ENCODE measurements at places on chromosomes 5 and 9. TPM values are rescaled to one million over a fixed set of nuclear protein-coding genes. Genes with fewer than 3 reads are reported as not detected.
A peak's percentile ranks its signal among the peaks of the same experiment; 100 is the strongest.

DNA sequence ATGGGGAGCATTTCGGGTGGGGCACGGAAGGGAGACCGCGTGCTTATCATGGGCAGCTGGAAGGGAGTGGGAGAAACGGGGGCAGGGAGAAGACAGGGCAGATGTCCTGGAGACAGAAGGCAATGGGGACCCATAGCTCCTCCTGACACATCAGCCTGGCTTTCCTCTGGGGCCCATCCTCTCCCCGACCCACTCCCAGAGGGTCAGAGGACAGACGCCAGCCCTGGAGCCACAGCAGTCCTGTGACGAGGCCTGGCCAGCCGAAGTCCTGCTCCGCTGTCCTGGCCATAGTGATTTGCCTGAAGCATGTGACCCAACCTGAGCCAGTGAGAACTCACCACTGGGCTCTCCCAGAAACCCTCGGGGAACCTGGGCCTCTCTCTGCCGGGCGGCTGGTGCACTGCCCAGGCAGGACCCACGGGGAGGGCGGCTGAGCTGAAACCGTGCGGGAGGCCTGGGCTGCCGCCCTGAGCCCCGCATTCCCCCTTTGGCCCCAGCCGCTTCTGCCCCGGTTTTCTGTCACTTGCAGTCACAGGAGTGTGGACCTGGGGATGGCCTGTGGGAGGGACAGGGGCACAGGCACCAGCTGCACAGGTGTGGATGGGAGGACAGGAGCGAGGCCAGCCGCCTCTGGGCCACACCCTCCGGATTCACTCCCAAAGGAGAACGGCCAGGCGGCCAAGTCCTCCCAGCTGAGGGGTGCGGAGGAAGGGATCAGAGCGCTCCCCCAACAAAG is 19.8 kb downstream of the ADAMTS2 start:
- DNase-seq = peak; percentile 43

- DNase-seq = no peak
These were observed 8.3 kb downstream of the BAG1 start for GRCh38 chr9:33256236-33256635.

The NUDT12 gene
- total RNA-seq = 8.9 TPM

The CDH12 gene
- not detected for total RNA-seq

DNA sequence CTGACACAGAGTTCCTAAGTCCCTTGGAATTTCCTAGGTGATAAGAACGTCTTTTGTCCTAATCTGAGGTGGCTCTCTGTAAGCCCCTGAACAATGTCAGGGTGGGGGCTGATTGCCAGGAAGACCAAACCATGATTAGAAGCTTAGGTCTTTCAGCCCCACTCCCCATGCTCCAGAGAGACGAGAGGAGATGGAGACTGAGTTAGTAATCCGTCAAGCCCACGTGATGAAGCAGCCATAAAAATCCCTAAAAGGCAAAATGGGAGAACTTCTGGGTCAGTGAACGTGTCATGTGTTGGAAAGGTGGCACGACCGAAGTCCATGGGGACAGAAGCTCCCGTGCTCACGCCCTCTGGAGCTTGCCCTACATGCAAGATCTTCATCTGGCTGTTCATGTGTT is 85.6 kb downstream of the RAD23B start:
- DNase-seq = no peak

DNA sequence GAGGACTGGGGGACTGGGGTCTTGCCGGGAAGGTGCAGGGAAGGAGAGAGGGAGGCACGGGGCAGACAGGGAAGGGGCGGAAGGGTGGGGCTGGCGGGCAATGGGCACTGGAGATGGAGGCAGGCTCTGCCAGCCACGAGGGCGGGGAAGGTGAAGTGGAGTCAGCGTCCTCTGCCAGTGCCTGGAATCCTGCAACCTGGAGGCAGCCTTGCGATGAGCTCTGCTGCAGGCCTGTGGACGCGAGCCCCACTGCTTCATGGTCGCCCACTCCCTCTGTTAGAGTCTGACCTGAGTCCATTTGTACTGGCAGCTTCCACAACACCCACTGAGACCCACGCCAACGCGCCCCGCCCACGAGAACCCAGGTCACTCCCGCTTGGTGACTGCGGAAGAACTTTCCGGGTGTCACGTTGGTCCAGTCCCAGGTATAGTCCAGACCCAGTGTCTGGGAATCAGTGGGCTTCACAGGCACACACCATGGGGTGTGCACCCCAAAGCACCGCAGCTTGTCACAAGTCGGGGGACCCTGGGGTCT is 106.4 kb upstream of the PPP1R26 start:
- DNase-seq = no peak

GRCh38 chr5:37830348-37830747 is 9.5 kb downstream of the GDNF start:
- DNase-seq = no peak

DNA sequence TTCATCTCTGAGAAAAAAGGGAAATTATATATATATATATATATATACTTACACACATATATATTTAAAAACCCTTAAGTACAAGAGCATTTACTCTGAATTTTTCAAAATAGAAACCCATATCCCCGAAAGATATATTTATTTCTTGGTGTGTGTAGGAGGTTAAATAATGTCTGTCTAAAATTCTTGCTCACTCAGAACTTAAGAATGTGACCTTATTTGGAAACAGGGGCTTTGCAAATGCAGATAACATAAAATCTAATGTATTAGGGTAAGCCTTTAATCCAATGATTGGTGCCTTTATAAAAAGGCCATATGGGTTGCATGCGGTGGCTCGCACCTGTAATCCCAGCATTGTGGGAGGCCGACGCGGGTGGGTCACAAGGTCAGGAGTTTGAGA is 517.3 kb upstream of the TLE4 start:
- no peak for DNase-seq

The PLAC8L1 gene
- not detected for total RNA-seq

DNA sequence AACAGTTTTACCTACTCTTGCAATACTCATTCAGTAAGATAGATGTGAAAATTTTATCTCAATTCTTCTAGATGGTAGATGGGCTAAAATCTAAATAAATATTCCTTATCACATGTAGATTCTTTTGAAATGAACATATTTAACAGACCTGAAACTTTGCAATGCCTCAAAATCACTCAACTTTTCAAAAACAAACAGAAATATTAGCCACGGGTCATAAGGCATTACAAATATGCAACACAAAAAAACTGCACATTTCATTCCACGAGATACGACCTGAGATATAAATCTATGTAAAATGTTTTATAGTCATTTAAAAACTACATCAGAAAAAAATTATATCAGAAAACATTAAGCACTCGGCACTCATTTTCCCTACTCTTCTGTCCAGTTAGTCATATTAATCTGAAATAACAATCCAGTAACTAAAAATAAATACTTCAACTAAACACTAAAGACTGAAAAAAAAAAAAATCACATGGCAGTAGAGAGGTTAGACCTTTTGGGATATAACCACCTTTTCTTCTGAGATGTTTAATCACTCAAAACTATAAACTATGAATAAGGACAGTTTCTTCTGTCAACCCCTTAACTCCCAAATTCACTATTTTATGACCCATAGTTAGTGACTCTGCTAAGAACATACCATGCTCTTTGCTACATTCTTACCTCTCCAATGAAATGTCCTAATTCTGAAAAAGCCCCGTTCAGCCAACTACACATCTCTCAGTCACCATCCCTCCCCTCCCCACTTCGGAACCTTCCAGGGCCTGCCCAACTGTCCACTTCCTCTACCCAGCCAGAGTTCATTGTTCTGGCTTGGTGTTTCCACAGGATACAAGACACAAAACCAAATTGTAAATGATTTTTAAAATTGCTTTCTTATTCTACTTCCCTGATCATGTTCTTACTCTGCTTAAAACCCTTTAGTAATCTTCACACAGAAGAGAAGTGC is 6.4 kb downstream of the HOMER1 start:
- no peak for DNase-seq

DNA sequence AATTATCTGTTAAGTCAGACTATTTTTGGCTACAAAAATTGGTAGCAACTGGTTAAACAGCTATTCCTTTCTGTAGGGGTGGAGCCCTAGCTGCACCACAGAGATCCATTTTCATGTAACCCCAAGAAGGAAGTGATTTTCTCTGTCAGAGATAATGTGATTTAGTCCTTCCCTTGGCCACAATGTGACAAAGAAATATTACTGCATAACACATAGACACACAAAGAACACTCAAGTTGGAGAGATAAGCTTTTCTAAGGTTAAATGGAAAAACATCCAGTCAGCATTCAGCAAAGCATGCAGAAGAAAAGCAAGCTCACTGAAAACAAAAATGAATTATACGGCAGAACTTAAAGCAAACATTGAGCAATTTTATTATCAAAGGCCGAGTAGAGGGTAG is 227.8 kb upstream of the CDH9 start:
- DNase-seq = no peak

The PCDHB13 gene
- 6.7 TPM for total RNA-seq

The EGFLAM gene
- 13.5 TPM for total RNA-seq

DNA sequence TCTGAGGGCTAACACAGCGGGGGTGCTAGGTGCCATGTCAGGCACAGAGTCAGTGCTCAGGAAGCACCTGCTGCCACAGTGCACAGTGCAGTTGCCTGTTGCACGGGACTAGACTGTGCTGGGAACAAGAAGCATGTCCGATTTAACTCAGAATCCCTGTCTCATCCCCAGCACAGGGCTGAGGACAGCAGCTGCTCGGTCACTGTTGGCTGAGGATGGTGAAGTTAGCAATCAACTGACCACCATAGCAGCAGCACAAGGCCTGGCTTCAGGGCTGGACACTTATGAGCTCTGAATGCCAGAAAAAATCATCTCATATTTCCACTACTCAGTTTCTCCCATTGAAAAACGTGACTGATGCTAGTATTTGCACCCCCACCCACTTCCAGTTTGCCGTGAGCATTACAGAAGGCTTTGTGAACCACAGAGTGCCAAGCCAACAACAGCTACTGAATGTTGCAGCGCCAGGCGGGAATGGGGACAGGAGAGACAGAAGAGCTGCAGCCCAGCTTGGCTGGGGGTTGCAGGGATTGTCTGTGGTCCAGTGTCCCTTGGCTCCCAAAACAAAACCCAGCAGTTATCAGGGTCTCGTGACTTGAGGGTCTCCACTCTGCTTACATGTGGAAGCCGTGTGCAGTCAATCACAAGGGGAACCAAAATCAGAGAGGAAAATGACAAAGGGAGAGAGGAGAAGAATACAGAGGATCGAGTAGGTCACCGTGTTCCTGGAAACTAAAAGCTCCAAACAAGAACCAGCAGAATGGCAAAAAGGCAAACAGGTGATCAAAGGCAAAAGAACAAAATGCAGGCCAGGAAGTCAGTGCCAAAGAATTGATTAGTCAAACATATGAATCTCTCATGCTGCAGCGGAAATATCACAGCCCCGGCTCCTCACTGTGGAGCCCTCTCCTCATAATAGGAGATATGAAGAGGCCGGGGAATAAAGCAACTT is 155.6 kb downstream of the CRB2 start:
- no peak for DNase-seq

The NR5A1 gene
- total RNA-seq = not detected

The PCDHA1 gene
- not detected for total RNA-seq

- DNase-seq = no peak
These were observed 40.8 kb downstream of the FCHO2 start for GRCh38 chr5:72996632-72997031.

GRCh38 chr5:123436201-123436600 is 13.0 kb upstream of the CEP120 start:
- no peak for DNase-seq

Data from aorta (tissue), 5 donors.